ENCODE measurements at places on chromosomes 1 and 21. TPM values are rescaled to one million over a fixed set of nuclear protein-coding genes. Genes with fewer than 3 reads are reported as not detected.
A peak's percentile ranks its signal among the peaks of the same experiment; 100 is the strongest.

The PRMT6 gene
- 10.2 TPM for total RNA-seq

DNA sequence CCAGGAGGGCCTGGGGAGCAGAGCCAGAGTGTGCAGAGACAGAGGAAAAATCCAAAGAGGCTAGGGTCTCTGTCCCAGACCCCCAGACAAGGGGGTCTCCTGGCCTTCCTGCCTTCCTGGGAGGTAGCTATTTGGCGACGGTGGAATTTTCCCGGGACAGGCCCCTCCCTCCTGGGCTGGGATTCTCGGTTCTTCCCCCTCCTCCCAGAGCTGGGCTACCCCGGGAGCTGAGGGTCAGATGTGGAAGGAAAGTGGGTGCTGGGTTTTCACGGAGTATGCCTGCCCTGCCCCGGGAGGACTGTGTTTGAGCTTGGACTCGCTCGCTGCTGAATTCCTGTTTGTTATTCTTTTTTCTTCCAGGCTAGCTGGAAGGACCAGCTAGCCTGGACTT, 759 bp downstream of the AMPD2 start:
- DNase-seq = peak; percentile 49

DNA sequence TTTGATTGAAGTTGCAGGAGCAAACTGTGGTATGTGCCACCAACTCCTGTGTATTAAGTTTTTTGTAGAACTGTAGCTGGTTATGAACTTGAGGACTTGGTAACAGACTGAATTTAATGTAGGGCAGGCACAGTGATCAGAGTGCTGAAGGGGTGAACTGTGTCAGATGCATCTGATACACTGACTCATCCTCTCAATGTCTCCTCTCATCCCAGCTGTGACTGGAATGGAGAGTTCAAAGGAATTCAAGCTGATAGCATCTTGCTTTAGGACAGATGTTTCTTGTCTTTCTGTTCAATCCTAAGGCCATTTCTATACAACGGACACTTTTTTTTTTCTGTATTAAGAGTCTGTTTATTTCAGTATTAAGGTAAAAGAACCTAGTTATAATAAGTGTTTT, 25.0 kb upstream of the GBP1 start:
- DNase-seq = no peak

GRCh38 chr1:173117108-173117633, 66.4 kb upstream of the TNFSF18 start:
- DNase-seq = no peak

GRCh38 chr1:83900524-83900923, 98.4 kb downstream of the TTLL7 start:
- DNase-seq = no peak

The RBM11 gene
- total RNA-seq = 8.1 TPM

DNA sequence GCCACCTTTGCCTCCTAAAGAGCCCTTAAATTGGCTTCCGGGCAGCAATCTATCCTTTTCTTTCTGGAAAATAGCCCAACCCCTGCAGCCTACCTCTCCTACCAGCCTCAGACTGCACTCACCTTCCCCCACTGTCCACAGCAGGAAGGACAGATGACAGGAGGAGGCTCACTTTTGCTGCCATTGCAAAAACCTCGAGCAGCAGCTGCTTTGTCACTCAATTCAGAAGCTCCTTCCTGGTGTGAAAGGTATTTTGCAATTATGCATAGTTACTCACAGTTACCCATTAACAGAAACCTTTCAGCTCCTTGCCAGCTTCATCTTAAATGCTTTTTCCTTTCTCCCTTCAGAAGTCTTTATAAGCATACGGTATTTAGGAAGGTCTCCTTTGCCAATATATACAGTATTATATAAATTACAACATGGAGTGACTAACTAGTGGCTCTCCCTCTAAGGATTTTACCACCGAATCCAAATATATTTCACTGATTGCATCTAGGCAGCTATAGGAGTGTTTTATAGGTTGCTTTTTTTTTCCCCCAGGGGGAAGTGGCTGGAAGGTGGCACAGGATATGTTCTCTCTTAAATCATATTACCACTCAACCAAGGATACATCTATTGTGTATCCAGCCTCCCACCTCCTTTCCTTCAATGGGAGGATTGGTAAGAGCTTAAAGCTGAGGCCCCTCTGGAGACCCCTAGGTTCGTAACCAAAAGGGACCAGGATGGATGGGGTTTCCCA, 142.1 kb upstream of the IPO9 start:
- DNase-seq = no peak

DNA sequence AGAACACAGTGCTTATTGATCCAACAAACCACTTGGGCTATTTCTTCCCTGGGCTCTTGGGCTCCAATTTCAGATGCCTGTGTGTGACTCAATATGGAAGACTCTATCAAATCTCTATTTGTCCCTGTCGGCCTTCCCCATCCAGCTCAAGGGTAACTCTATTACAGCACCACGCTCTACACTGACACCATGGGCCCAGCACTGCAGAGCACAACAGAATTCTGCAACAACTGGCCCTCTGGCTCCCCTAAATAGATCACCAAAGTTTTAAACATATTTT, 51.7 kb downstream of the CAPZB start:
- DNase-seq = no peak

DNA sequence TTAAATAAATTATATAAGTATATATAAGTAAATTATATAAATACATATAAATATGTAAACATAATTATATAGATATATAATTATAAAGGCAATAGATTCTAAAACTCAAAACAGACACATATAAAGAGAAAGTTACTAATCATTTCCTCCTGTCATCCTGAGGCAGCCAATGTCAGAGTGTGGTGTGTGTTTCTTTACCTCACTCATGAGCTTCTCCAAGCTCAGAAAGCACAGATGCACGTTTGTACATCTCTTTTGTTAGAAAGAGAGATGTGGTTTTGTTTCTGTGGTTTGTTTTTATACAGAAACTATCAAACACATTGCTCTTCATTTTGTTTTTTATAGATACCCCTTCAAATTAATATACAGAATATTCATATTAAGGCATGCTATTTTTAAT, 594.8 kb downstream of the USP25 start:
- DNase-seq = no peak

GRCh38 chr1:56387071-56387740, 192.2 kb downstream of the PLPP3 start:
- no peak for DNase-seq

DNA sequence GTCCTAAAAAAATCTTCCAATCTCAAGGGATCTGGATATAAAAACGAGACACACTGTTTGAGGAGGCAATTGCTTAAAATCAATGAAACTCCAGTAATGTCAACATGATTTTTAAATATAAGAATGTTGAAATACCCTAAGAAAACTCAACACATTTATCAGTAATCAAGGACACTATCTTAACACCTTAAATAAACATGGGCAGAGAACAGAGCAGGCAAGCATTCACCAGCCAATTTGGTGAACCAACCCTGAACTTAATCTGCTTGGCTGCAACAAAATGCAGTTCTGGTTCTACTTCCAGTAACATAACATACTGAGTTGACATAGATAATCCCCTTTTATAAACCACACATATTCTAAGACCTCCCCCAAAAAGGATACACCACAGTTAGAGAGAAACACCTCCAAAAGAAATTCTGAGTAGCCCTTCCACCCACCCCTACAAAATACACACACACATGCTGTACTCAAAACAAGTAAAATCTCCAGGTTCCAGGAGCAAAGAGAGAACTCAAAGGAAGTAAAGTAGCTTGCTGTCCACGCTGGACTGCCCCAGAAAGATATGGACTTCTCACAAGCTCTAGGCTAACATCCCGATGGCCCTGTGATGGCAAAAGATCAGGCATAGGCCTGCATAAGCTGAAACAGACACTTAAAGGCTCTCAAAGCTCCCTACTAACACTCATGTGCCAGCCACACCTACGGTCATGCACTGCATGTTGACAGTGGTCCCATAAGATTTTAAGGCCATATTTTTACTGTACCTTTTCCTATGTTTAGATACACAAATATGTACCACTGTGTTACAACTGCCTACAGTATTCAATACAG, 30.5 kb downstream of the TP53BP2 start:
- no peak for DNase-seq

DNA sequence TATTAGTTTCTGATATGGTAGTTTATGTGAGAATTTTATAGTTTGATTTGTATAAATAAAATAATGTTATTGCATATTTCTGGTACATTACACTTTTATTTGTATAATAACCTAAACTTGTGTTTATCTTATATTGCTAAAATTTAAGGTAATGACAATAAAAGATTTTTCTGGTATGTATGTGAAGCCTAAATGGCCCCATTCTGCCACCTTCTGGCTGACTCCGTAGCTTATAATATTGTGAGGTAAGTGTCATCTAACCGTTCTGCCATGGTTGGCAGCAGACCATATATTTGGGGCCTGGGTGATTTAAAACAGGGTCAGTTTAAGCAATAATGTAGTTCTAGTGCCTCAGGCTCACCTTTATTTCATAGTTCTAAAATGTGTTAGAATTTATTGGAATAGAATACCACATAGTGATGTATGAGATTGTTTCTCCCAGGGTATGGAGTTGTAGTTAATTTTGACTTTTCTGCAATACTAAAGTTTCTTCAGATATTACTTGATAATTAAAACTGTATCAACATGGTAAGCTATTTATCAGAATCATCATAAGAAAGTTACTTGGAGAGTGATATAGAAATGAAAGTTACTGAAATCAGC, 21.2 kb upstream of the PRKACB start:
- DNase-seq = peak; percentile 20

The F5 gene
- total RNA-seq = under 0.01 TPM

DNA sequence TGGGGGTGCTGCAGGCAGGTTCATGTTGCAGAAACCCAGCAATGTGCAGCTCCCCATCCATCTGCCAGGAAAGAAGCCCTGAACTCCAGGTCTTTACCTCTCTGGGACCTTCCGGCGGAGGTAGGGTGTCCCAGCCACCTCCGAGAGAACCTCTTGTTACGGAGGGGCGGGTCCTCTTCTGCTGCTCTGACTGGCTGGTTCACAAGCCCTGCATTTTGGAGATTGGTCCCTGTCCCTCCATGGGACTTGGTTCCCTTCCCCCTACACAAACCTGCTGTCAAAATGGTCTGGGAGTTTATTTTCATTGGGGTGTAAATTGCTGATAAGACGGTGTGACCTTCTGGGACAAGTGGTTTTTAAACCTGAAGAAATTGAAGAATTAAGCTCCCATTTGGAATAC, 8.0 kb upstream of the CELSR2 start:
- DNase-seq = no peak

The CNIH3 gene
- not detected for total RNA-seq

GRCh38 chr1:45375104-45376090, 35.2 kb upstream of the MUTYH start:
- no peak for DNase-seq

- no peak for DNase-seq
These were observed 233.5 kb downstream of the TRABD2B start for GRCh38 chr1:47763591-47764171.

The S100A1 gene
- total RNA-seq = 3.8 TPM

- DNase-seq = no peak
These were observed 2.5 kb downstream of the DISC1 start for GRCh38 chr1:231629132-231629531.

GRCh38 chr21:40049031-40049930, 182.0 kb downstream of the PCP4 start:
- peak; percentile 42 for DNase-seq

DNA sequence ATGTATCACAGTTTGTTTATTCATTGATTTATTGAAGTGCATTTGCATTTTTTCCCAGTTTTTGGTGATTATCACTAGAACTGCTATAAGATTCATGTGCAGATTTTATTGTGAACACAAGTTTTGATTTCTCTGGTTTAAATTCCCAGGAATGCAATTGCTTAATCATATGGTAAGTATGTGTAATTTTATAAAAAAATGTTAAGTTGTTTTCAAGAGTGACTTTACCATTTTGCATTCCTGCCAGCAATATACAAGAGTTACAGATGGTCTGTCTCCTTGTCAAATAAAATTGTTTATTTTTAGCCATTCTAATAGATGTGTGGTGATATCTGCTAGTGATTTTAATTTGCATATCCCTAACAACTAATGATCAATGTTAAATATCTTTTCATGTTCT, 127.3 kb upstream of the APP start:
- DNase-seq = no peak

GRCh38 chr1:107879346-107879745, 85.6 kb downstream of the VAV3 start:
- no peak for DNase-seq

DNA sequence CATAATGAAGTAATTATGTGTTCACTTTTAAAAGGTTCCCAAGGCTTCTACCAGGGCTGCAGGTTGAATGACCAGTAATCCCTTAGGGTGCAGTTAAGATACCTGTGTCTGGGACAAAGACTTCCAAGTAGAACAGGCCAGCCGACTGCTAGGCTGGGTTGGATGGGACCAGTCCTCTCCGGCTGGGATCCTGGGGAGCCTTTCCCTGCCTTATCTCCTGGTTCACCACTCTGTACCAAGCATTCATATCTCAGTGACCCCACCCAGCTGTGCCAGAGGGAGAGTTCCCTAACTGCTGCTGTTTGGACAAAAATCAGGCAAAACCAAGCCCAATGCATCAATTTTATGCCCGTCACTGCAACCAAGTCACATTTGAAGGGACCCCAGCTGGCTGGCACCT, 116.2 kb upstream of the ATP1A1 start:
- DNase-seq = no peak
